ENCODE measurements at places on chromosomes 1 and 21. TPM values are rescaled to one million over a fixed set of nuclear protein-coding genes. Genes with fewer than 3 reads are reported as not detected.

GRCh38 chr1:214425716-214426425, 125.5 kb downstream of the PTPN14 start:
- no peak for DNase-seq

DNA sequence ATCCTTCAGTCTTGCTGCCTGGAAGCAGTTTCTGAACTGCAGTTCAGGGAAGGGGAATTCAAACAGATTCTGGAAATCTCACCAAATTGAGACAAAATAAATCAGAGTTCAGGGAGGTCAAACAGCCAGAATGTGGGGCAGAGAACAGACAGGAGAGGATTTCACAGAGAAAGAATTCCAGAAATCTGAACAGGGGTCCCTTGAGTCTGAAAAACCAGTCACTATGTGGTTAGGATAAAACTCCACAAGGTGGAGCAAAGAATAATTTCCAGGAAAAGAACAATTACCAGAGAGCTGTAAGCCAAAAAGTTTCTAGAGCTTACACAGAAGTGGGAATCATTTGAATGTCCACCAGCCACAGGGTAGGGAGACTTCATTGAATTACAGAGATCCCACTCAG, 84.7 kb downstream of the URB2 start:
- no peak for DNase-seq

- no peak for DNase-seq
Observed at GRCh38 chr1:211524521-211524920, 32.6 kb upstream of the RD3 start.

- DNase-seq = no peak
Observed at GRCh38 chr1:75198761-75199160, 64.6 kb downstream of the LHX8 start.

DNA sequence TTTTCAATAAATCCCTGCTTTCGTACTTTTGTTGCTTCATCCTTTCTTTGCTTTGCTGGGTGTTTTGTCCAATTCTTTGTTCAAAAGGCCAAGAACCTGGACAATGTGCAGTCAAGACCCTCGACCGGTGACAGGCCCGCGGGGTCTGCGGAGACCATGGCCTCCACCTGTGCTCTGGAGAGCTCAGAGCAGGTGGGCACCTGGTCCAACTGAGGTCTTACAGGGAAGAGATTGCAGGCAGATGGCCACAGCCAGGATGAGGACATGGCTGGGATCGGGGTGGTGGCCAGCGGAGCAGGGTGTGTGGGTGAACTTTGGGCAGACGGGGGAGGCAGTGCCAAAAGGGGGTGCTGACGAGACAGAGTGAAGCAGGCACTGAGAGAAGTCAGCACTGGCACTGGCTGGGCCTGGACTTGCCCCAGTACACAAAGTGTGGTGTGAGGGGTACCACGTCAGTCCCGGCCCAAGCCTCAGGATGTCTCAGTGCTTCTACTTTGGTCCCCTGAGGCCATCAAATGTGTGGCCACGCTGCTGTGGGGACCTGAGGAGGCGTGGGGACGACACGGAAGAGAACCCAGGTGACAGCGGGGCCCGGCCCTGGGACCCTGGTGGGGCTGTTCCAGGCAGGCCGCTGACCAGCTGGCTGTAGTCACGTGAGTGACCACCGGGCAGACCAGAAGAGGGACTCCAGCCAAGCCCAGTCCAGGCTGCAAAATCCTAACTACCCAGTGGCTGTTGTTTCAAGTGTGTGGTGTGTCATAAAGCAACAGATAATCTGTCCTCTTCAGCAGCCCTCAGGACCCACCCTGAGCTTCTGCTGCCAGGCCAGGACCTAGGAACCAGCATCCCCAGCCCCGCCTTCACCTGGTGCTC, 10.4 kb upstream of the CCDC27 start:
- DNase-seq = peak; percentile 34

DNA sequence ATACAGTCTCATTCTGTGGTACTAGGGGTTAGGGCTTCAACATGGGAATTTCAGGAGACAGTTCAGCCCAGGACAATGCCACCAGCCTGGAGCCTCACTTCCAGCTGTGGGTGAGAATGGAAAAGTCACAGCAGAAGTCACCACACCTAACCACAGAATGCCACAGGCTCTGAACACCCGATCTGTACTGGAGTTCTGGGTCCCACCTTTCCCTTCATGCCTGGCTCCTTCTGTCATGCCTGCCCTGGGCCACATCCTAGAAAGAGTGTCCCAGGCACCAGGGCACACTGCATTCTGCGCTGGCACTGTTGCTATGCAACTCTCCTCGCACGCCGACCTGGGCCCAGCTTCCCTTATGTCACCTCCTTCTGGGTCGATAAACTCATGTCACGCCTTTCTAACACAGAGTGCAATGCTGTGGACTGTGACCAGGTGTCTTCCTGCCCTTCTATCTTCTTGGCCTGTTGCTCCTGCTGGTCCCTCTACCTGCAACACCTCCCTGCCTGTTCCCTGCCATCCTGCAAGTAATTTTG, 21.2 kb downstream of the RCSD1 start:
- peak; percentile 38 for DNase-seq

DNA sequence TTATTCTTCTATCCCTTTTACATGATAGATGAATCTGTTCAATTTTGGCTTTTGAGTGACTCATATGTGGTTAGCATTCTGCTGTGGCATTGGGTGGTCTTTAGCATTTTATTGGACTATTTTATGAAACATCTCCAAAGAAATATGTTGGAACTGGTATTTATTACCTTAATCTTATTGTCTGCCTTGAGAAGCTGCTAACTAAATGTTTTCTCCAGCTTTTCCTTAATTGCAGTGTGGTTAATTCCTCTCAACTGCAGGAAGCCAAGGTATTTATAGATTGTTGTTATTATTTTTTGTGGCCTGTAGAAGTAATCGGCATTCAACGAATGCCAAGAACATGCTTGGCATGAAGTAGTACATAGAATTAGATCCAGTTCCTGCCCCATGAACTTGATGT, 64.1 kb downstream of the NOS1AP start:
- no peak for DNase-seq

The SLC6A17 gene
- 0.07 TPM for total RNA-seq

The ITGB2 gene
- 2.3 TPM for total RNA-seq

The KCNK2 gene
- total RNA-seq = not detected

DNA sequence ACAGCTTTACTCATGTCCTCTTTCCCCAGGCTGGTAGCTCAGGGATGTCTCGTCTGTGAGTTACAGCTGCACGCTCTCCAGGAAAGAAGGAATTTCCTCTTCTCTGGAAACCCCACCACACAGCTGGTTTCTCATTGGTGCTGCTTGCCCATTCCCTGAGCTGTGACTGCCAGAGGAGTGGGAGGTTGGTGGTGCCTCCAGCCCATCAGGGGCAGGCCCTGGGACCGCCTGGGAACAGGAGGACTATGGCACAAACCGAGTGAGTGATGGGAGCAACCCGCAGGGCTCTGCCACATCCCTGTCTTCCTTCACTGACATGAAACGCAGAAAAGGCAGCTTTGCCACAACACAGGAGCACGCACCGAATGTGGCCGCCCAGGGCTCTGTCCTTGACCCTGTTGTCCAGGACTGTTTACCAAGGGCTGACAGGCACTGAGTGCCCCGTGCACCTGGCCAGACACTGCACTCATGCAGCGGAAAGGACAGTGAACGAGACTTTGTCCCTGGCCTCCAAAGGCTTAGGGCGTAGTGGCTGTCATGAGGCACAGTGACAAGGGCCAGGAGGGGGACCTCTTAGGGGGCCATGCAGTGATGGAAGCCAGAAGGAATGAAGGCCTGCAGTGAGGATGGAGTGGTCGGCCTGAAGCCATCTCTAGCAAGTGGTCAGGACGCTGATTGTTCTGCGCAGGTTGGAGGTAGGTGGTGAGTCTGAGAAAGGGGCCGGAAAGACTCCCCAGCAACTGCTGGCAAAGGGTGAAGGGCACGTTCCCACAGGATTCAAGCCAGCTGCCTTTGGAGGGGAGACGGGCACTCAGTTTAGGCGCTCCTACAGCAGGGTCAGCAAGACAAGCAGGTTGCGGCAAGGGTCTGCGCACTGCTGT, 1.7 kb upstream of the CCNL2 start:
- no peak for DNase-seq

GRCh38 chr1:221457685-221458446, 284.0 kb downstream of the DUSP10 start:
- DNase-seq = no peak

DNA sequence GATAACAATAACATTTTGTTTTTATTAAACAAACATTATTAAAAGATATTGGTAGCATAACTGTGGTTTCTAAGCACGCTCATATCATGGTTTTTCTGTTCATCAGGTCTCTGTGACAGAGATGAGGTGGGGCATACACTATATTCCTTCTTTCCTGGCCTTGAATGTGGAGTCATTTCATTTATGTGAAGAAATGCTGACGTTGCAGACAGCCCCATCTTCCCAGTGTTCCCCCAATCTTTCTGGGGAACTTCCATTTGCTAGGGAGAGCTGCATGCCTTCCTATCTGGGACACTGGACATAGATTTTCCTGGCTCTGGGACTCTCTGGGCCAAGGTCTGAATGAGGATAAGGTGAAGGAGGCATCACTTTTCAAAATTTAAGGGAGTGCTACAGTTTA, 30.4 kb downstream of the PIGM start:
- no peak for DNase-seq
